ENCODE measurements at places on chromosomes 1 and 21.

DNA sequence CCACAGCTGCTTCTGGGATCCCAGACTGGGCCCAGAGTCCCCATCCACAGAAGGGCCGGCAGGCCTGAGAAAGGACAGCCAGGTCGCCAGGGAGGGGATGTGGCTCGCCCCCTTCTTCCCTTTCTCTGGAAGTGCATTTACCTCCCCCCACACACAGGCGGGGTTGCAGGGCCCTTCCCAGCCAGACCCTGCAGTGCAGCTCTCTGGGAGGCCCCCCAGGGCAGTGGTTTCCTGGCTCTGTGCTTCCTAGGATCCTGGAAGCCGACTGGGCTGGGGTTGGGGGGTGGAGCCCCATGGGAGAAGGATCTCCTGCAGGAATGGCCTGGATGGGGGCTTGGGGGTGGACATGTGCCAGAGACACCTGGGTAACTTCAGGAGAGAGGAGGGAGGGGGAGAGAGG lies 4.2 kb upstream of the COL6A1 start:
- no peak for DNase-seq

- DNase-seq = no peak
These were observed 23.3 kb downstream of the SLC6A17 start for GRCh38 chr1:110173466-110174105.

GRCh38 chr1:211789641-211790464 lies 40.7 kb downstream of the LPGAT1 start:
- no peak for DNase-seq

GRCh38 chr1:232355162-232356006 lies 274.5 kb downstream of the SIPA1L2 start:
- no peak for DNase-seq

GRCh38 chr1:23559985-23560741 lies 862 bp upstream of the ID3 start:
- DNase-seq = no peak

GRCh38 chr1:201096977-201097856 lies 15.0 kb downstream of the CACNA1S start:
- DNase-seq = no peak

- no peak for DNase-seq
These were observed 10.5 kb upstream of the C1orf21 start for GRCh38 chr1:184376369-184376768.

- no peak for DNase-seq
These were observed 3.3 kb upstream of the TRPM2 start for GRCh38 chr21:44349847-44350772.

- no peak for DNase-seq
These were observed 43.2 kb upstream of the ACTRT2 start for GRCh38 chr1:2977886-2978611.

DNA sequence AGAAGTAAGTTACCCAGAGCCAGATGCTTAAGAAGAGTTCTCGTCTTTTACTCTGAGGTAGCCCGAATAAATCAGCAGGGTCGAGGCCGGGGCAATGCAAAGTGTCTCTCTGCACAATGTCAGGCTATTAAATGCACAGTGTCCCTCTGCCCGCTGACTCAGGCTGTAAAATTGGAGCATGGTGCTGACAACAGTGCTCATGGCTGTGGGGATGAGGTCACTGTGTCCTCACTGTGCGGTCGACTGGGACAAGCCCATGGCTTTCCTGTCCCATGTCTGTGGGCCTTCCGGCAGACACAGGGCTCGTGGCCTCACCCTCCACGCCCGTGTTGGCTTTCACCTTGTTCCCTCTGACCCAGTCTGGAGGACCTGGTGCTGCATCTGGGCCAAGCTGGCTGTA lies 14.6 kb upstream of the SLC2A1 start:
- DNase-seq = no peak

GRCh38 chr1:167083066-167083665 lies 7.0 kb downstream of the GPA33 start:
- no peak for DNase-seq

DNA sequence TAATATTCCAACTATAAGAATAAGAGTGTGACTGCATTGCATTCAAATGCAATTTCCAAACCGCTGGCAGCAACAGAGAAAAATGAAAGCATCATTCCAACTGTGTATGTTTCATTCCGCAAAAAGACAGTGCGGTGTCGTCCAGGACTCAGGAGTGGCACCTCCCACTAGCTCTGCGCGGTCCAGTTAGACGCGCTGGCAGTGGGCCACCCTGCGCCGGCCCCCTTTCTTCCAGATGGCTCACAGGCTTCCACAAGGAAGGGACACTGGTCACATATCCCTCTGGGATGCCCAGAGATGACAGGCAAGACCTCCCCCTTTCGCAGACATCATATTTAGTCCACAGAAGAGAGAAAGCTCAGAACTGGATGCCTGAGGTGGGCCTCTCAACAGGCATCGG lies 11.9 kb downstream of the WRAP73 start:
- DNase-seq = no peak

DNA sequence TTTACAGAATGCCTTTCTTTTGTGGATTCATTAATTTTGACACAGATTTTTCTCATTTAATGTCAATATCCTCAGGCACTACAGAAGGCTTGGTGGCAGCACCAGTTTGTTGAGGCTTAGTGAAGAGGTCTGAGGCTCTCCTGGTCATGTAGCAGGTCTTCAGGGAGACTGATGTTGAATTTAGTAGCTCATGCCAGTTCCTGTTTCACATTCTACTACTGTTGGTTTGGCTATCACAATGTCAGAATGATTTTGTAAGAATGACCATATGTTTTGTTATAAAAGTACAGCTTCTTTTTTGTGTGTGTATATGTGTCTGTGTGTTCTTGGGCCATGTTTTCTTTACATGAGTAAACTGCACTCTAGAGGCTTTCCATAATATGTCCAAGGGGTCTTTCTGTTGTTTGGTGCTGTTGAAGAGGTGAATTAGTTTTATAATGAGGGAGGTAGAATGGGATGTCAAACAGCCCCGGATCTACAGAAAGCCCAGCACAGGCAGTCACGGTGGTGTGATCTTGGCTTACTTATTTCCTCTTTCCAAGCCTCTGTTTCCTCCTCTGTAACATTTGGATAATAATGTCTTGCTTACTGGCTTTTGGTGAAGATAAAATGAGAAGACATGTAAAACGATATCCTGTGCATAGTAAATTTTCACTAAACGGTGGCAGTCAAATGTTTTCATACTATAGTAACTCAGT lies 32.0 kb downstream of the C1orf21 start:
- no peak for DNase-seq

- DNase-seq = no peak
These were observed 25.3 kb downstream of the RBM11 start for GRCh38 chr21:14241297-14241696.

- no peak for DNase-seq
These were observed 101.1 kb downstream of the KAZN start for GRCh38 chr1:14699620-14700019.

GRCh38 chr1:206427291-206427690 lies 43.0 kb upstream of the IKBKE start:
- DNase-seq = no peak

- DNase-seq = no peak
These were observed 12.9 kb downstream of the MIIP start for GRCh38 chr1:12032161-12032621.

- DNase-seq = no peak
These were observed 195.6 kb downstream of the HMCN1 start for GRCh38 chr1:185929776-185930175.

GRCh38 chr1:43447891-43448708 lies 5.6 kb downstream of the HYI start:
- DNase-seq = no peak

- DNase-seq = no peak
These were observed 98.3 kb upstream of the MAGI3 start for GRCh38 chr1:113291777-113292602.

DNA sequence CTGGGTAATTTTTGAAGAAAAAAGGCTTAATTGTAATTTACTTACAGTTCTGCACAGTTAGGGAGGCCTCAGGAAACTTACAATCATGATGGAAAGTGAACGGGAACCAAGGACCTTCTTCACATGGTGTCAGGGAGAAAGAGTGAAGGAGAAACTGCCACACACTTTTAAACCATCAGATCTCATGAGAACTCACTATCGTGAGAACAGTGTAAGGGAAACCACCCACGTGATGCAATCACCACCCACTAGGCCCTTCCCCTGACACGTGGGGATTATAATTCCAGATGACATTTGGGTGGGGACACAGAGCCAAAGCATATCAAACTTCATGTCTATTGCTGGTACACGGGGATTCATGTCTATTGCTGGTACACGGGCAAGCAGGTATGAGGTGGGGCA lies 5.3 kb upstream of the SFT2D2 start:
- no peak for DNase-seq

DNA sequence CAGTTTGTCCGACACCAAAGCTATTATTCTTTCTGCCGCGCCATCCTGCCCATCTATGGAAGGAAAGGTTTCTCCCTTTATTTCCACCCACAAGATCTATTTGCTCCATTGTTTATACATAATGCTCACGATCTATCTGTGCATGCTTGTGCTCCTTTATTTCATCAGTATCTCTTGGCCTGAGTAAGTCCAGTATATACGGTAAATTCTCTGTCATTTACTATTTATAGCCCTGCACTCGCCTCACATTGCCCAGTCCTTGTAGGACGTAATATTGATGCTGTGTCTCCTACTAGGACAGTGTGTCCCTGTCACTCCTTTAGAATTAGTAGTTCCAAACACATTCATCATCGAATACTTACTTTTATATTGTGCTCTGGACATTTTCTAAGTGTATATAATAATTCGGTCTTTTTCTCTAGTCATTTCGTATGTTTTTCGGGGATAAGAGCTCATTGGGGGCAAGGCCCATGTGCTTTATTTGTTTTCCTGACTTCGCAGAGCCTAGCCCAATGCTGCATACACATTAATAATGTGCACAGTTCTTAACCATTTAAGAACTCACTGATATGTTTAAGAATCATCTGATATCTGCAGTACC lies 3.1 kb upstream of the NID1 start:
- no peak for DNase-seq

DNA sequence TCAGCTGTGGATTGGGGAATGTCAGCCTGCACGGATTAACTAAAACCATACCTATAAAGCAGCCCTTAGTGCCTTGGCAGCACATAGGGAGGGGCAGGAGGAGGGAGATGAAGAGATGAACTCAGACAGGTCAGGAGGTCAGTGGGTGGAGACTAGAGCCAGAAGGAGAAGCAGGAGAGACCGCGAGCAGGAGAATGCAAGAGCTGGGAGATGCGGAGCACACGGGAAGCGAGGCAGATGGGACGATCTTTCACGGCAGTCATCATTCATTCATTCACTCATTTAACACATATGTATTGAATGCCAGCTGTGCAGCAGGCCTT lies 41.9 kb downstream of the NEK2 start:
- no peak for DNase-seq

- DNase-seq = no peak
These were observed 141.7 kb upstream of the HOOK1 start for GRCh38 chr1:59672851-59673572.

- no peak for DNase-seq
These were observed 54.6 kb downstream of the NENF start for GRCh38 chr1:212487286-212487685.

GRCh38 chr21:14453339-14454015 lies 70.5 kb upstream of the HSPA13 start:
- peak; percentile 4 for DNase-seq

DNA sequence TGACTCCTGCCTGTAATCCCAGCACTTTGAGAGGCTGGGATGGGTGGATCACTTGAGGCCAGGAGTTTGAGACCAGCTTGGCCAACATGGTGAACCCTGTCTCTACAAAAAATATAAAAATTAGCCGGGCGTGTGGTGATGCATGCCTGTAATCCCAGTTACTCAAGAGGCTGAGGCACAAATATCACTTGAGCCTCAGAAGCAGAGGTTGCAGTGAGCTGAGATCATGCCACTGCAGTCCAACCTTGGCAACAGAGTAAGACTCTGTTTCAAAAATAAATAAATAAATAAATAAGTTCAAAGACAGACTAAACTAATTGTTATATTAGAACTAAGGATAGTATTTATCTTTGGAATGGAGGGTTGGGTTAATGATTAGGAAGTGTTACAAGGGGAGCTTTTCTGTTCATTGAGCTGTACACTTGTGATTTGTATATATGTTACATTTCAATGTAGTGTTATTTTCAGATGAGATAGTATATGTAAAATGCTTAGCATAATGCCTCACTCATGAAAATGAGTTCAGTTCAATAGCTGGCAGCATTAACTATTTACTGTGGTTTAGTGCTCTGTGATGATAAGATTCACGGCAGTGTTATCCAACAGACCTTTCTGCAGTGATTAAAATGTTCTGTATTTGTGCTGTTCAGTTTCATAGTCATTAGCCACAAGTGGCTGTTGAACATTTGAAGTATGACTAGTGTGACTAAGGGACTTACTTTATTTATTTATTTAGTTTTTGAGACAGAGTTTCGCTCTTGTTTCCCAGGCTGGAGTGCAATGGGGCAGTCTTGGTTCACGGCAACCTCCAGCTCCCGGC lies 47.7 kb downstream of the OSBPL9 start:
- no peak for DNase-seq

DNA sequence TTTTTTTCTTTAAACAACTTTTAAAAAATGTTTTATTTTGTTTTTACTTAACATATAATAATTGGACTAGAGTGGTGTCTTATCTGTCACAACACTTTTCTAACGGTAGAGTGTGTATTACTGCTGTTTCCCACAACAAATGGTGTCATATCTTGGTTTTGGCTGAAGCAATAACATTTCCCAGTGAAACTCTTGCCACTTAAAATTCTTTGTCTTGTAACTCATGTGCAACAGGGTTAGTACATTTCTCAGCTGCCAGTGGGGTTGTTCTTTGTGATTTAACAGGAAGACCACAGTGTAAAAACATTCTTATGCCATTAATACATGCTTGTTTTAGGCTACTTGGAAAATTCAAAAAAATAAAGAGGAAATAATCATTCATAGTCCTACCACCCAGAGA lies 43.5 kb downstream of the ALPL start:
- DNase-seq = no peak

DNA sequence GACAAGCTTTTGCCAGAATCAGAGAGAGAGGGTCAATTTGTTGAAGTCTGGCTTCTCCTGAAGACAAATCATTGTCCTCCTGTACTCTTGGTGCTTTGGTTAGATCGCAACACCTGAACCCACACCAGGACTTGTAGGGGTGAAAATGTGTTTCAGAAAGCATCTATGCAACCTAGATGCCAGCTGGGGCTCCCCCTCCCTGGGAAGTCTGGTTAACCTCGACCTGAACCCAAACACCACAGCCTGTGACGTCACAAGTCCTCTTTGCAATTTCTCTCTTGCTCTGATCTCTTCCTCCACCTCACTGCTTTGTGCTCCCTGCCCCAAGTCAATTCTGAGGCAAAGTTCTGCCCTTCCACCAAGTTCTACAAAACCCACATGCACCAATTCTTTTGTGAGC lies 42.8 kb upstream of the USP24 start:
- DNase-seq = peak; percentile 69

- DNase-seq = no peak
These were observed 35.0 kb upstream of the HPDL start for GRCh38 chr1:45291716-45292115.

GRCh38 chr21:25094695-25095094 lies 512.6 kb downstream of the MRPL39 start:
- no peak for DNase-seq

GRCh38 chr1:223726380-223727001 lies 14.2 kb downstream of the CAPN2 start:
- DNase-seq = peak; percentile 90

GRCh38 chr1:64245495-64245894 lies 42.1 kb downstream of the UBE2U start:
- no peak for DNase-seq
